ENCODE measurements at places on chromosomes 3 and 15.

DNA sequence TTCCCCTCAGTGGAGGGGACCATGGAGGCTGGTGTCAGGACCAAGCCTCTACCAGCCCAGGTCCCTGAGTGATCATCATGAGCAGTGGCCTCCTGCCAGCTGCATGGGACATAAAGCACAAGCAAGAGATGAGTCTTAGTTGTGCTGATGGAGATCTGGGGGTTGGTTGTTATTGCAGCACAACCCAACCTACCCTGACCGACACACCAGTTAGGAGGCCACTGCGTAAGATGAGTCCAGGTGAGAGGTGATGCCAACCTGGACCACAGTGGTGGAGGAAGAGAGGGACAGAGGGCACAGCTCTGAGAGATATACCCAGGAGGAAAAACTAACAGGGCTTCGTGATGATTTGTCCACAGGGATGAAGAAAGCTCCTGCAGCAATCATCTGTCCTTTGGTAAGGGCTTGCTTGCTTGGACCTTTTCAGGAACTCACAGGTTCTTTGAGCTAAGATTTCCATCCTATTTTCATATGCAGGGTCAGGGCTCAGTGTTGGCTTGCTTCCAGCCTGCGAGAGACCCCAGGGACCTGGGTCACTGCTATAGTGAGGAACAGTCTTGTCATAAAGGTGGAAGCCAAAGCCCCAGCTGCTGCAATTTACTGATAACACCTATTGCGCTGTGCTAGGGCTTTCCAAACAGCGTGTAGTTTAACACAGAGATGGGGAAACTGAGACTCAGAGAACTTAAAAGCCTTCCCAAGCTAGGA lies 8.1 kb downstream of the RASGRF1 start:
- no peak for DNase-seq

GRCh38 chr15:99542828-99543227 lies 23.0 kb upstream of the MEF2A start:
- no peak for DNase-seq

DNA sequence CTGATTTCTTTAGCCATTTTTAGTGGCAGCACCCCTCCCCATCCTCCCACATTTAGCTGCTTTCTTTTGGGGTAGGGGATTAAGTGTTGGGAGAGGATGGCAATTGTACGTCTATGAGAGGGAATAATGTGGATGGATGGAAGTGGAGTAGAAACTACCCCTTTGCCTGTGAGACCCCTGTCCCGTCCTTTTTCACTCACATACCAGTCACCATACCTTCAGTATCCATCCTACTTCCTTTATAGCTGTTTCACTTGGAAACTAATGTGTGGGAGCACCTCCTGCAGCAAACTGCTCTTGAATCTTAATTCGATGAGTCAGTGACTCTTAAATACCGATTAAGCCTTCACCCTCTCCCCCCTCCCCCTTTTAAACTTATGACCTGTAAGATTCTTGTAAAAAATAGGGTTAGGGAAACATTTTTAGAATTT lies 730 bp downstream of the SPRED1 start:
- no peak for DNase-seq

DNA sequence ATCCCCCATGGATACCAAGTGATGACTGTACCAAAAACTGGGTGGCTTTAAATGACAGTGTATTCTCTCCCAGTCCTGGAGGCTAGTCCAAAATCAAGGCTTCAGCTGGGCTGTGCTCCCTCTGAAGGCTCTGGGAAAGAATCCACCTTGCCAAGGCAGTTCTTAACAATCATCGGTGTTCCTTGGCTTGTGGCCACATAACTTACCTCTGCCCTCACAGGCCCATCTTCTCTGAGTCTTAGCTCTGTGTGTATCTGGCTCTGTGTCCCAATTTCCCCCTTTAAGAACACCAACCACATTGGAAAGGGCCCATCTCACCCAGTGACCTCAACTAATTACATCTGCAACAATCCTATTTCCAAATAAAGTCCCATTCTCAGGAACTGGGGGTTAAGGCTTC lies 503.0 kb upstream of the PROK2 start:
- DNase-seq = no peak

DNA sequence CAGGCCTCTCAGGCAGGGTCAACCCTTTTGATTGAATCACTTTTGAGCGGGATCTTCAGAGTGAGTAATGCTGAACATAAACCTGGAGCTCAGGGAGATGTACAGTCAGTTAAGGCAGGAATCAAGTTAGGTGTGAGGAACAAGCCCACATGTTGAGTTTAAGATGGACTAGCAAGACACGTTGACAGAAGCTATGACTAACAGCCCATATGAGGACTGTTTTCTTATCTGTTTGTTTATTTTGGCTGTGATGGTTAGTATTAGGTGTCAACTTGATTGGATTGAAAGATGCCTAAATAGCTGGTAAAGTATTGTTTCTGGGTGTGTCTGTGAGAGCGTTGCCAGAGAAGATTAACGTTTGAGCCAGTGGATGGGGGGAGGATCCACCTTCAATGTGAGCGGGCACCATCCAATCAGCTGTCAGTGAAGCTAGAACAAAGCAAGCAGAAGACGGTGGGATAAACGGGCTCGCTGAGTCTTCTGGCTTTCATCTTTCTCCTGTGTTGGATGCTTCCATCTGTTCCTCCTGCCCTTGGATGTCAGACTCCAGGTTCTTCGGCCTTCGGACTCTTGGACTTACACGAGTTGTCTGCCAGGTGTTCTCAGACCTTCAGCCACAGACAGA lies 232.3 kb upstream of the STAC start:
- no peak for DNase-seq

DNA sequence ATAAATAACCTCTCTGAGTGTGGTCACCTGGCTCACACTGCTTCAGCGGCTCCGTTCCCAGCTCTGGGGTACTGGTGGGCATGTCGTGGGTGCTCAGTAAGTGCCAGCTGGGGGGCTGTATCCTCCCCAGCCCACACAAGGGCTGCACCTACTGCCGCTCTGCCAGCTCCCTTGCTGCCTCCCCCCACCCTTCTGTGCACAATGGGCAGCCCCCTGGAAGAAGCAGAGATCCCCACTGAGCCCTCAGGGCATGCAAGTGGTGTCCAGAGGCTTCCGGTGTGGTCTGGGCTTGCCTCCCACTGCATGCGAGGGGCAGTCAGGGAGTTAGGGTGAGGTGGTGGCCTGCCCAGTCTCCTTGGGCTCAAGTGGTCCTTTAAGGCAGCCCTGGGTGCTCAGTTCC lies 58.3 kb upstream of the TRPM1 start:
- no peak for DNase-seq

DNA sequence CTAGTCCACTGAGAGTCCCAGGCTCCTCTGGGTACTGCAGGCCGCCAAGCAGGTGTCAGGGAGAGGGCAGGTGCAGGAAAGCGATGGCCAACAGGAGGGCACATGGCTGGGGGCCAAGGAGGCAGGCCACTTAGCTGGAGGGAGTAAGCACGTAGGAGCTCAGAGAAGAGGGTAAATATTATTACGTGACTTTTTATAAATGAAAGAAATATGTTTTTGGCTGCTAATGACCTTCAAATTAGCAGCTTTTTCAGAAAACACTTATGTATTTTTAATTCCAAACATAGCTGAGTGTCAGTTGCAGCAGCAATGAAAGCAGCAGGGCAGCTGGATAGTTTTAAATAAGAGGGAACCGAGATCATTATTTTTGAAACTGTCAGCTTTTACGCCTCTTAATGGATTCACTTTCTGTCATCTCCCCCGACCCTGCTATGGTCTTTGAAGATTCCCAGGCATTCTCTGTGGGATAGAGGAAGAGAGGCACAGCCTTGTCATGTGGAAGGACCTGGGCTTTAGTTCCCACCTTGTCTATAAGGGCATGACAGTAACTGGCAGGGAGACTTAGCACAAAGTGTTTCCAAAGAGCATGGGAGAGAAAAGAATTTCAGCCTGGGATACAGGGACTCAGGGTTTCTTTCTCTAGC lies 477.1 kb downstream of the EPHB1 start:
- DNase-seq = no peak

DNA sequence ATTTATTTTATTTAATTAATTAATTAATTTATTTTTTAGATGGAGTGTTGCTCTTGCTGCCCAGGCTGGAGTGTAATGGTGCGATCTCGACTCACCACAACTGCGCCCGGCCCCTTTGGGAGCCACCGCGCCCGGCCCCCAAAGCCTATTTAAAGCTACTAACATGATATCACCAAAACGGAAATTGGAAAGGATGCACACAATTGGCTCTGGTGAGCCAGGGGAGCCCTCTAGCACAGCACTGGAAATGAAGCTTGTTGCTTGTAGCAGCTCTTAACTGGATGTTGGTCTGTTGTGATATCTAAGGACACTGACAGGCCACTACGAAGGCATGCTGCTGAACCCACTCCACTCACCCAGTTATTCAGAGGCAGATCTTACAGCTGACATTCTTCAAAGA lies 104.5 kb downstream of the IGF2BP2 start:
- DNase-seq = no peak

DNA sequence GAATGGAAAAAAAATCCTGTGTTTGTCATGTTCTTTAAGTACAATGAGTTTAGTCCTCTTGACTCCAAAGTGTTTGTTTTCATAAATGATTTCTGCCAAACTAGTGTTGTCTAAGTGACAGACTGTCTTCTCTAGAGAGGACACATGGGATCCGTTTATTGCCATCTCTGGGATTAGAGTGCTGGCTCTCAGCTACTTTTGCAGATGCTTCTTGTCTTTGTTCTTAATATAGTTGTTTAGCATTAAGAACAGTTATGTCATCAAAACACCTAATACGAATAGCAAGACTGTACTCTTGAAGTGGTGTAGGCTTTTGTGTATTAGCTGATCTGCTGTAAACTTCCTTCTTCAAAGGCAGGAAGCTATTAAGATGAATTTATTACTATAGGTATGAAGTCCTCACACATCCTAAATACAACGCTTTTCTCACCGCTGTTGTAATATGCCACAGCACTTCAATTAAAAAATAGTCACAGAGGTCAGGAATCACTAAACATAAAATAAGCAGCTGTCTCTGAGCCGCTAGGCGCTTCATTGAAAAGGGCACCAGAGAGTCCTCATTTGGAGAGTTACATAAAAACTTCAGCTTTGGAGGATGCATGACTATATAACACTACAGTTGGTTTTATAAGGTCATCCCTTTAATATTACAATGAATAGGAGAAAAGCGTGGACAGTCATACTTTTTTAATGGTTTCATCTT lies 128.3 kb upstream of the ZNF385D start:
- DNase-seq = no peak

DNA sequence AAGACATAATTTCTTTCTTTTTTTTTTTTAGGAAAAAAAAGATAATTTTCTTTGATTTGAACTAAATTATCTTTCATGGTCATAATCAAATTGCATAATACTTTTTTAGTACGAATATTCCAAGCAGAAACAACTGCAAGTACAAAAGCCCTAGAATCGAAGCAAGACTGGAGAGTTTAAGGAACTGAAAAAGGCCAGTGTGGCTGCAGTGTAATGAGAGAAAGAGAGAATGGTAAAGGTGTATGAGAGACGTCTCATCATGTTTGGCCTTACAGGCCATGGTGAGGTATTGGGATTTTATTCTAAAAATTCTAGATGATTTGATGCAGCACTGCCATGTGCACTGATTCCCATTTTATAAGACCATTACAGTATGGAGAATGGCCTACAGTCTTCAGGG lies 180.9 kb downstream of the SUCNR1 start:
- DNase-seq = no peak

- DNase-seq = no peak
Observed at GRCh38 chr3:107367353-107367752, 9.9 kb upstream of the CCDC54 start.

- DNase-seq = no peak
Observed at GRCh38 chr15:51647128-51647562, 24.6 kb upstream of the DMXL2 start.

- DNase-seq = no peak
Observed at GRCh38 chr15:66850078-66850991, 148.3 kb downstream of the SMAD6 start.

GRCh38 chr3:43855674-43856299 lies 165.0 kb downstream of the ABHD5 start:
- DNase-seq = peak; percentile 70

- DNase-seq = no peak
Observed at GRCh38 chr3:48896936-48897335, 1.7 kb downstream of the SLC25A20 start.

DNA sequence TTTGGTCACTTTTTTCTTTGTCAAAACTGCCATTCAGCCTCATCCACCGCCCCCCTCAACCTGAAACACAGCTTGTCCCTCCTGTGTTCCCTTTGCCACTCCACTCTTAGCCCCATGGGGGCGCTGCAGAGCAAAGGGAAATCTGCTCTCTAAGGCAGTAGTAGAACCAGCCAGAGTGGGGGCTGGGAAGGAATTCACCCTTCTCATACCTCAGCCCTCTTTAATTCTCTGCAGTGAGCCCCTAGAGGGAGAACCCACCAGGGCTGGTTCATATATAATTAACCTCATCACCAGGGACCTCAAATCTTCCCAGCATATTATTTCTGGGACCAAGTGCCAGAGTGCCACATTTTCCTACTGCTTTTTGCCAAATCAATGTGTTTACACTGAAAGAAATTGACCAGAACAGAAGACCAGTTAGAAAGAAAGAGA lies 2.8 kb upstream of the BCL6 start:
- peak; percentile 96 for DNase-seq

- DNase-seq = no peak
Observed at GRCh38 chr3:129708328-129708861, 101.9 kb upstream of the PLXND1 start.

- DNase-seq = no peak
Observed at GRCh38 chr15:50261981-50262380, 3.5 kb downstream of the HDC start.

DNA sequence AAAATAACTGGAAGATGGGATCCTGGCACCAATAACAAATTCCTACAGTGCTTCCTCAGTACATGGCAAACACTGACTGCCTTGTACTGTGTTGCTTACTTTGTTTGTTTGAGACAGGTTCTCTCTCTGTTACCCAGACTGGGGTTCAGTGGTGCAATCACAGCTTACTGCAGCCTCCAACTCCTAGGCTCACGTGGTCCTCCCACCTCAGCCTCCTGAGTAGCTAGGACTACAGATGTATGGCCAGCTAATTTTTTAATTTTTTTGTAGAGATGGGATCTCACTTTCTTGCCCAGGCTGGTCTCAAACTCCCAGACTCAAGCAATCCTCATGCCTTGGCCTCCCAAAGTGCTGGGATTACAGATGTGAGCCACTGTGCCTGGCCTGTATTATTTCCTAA lies 3.7 kb upstream of the ALPK3 start:
- DNase-seq = no peak

DNA sequence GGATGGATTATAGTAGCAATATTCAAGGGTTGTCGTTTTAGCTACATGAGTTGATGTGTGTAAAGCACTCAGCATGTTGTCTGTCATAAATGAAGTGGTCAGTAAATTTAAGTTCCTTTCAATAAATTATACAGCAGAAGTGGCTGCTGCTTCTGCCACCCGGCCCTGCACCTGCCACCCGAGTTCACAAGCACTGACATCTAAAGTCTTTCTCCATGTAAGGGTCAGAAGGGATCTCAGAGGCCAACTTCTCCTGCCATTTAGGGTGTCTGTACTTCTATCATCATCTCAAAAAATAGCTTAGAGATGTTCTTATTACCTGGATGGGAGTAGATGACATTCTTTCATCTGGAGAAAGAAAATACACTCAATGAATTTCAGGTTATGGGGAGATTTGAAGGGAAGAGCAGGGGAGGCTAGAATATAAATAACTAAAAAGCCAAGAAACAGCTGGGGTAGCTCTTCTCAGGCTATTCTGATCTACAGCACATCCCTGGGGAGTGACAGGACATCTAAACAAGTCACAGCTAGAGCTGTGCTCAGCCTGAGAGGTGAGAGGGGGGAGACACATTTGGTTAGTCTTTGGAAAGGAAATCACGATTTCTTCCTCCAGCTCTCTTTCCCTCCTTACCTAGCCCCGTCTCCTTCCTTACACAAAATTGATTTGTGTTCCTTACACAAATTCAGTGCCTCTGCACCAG lies 8.0 kb downstream of the GCSAM start:
- no peak for DNase-seq

GRCh38 chr3:98645039-98645438 lies 51.6 kb upstream of the CPOX start:
- DNase-seq = no peak

All from activated naive CD4-positive, alpha-beta T cell treated with anti-CD3 and anti-CD28 coated beads, Interleukin-2, amount 10 ng/mL, durations not matched to agents 7 days and 5 days (primary cell).